ENCODE measurements at places on chromosomes 2 and 18.

- DNase-seq: peak; percentile 83
These were observed 158.9 kb downstream of the PRPF40A start for GRCh38 chr2:152558158-152558984.

- no peak for DNase-seq
These were observed 101.3 kb downstream of the FOXI3 start for GRCh38 chr2:88351249-88351601.

GRCh38 chr2:230129343-230129742 lies 60.6 kb upstream of the SLC16A14 start:
- no peak for DNase-seq

- DNase-seq: no peak
These were observed 166.8 kb upstream of the ID2 start for GRCh38 chr2:8514796-8515758.

DNA sequence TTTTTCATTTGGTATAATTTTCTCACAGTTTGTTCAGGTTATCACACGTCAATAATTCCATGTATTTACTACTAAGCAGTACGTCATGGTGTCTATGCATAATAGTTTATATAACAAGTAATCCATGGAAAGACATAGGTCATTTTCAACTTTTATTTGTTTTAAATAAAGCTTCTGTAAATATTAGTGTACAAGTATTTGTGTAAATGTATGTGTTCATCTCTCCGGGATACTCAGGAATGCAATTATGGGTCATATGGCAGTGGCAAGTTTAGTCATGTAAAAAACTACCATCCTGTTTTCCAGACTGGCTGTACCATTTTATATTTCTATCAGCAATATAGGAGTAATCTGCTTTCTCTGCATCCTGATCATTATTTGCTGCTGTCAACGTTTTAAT lies 231.1 kb upstream of the ZNF804A start:
- no peak for DNase-seq

DNA sequence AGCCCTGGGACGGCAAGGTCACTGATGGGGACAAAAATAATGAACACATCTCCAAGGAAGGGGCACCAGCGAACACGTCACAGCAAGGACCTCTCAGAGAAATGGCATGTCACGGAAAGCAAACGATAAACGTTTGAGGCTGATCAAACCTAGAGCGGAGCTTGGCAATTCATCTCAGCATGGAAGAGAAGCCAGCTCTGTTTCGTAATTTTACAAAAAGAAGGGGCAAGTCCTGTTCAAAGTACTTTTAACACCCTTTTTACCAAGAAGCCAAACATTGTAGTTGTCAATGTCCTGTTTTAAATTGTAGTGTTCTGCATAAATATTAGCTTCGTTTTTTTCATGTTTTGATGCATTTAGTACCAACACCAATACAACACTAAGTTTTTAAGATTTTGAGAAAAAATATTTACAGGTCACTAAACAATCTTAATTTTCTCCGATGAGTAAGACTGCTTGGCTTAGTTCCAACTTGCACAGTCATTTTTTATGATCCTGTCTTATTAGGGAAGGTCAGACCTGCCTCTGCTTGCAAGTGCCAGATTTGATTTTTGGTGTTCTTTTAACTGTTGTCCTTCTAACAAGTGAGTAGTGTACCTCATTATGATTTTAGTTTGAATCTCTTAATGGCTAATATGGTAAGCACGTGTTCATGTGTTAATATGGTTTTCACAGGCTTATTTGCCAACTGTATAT lies 818.5 kb upstream of the SALL3 start:
- DNase-seq: no peak

DNA sequence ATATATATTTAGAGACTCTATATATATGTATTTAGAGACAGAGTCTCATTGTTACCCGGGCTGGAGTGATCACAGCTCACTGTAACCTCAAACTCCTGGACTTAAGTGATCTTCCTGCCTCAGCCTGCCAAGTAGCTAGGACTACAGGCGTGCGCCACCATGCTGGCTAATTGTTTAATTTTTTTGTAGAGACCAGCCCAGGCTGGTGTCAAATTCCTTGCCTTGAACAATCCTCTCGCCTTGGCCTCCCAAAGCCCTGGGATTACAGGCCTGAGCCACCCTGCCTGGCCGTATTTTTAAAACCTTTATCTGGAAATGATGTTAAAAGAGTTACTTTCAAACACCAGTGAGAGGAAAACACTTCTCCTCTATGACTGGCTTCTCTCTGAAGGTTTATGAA lies 30.9 kb upstream of the PGAP1 start:
- no peak for DNase-seq

GRCh38 chr18:25102662-25103061 lies 249.3 kb downstream of the ZNF521 start:
- DNase-seq: no peak

- DNase-seq: no peak
These were observed 8.7 kb downstream of the TMEM182 start for GRCh38 chr2:102770506-102770905.

DNA sequence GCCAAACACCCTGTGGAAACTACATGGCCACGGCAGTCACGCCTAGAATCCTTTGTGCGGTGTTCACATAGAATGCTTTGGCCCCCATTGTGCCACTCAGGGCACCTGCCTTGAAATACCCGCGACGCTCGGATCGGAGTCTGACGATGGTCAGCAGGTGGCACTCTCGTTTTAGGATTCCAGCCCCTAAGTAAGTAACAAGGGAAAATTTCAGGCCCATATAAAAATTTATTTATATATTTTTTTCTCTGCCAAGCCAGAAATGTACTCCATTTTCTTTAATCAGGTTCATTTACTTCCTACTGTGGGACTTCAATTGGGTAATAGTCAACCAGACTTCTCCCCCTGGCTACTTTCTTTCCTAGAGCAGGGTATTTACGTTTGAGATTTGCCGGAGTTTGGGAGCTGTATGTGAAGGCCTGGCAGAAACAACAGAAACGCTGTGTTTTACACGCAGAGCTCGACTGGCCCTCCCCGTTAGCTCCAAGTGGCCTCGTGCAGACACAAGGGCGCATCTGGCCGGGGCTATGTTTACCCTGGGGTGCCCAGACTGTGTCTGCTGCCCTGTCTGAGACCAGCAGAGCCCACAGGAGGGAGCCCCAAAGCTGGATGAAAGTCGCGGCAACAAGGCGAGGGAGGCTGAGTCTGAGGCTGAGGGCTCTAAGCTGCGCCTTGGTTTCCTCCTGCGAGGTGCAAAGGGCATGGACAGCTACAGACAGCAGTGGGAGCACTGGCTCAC lies 41.6 kb downstream of the LRRC30 start:
- peak; percentile 71 for DNase-seq

GRCh38 chr18:67582488-67582887 lies 66.0 kb upstream of the DSEL start:
- no peak for DNase-seq

DNA sequence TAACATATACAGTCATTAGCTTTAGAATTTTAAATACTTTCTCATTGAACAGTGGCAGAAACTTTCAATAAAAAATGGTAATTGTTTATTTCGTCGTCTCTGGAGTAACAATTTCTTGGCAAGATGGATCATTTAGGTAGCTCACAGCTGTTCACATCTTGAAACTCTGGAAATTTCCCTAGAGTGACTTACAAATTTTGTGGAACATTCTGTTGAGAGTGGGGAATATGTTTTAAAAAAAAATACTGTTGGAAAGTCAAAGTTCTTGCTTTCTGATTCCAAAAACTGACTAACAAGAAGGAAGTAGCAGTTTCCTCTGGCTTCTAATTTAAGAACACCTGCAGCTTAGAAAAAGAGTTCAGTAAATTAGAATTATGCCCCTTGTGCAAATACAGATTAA lies 11.2 kb upstream of the CALCRL start:
- DNase-seq: no peak

GRCh38 chr2:27461118-27461517 lies 18.9 kb downstream of the KRTCAP3 start:
- DNase-seq: no peak

DNA sequence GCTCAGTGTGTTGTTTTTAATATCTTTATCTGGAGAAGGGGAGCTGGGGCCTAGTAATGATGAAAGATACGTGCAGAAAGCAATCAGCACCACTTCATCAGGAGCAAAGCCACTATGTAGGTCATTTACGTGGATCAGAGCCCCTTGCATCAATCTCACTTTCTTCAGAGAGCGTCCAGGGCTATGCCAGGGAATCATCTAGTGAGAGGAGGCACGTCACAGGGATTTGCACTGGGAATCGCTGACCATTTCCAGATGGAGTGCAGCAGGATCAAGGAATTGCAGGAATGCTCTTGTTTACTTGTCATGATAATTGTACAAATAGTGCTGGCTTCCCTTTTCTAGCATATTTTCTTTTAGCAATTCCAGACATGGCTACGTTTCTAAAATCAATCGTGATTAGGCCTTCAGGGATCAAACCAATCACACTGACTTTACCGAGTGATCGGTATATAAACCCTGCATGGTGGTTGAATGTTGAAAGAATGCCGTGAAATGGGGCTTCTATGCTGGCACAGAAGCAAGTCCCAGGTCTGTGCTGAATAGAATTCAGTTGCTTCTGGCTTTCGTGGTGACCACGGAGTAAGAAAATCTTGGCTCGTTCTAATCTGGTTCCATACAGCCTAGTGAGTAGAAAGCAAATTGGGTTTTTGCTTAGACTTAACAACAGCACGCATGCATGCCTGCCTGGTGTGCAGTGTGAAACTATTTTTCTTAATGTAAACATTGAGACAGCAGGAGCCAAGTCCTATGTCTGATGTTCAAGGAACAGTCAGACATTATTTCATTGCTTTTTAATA lies 122.8 kb downstream of the TMEM200C start:
- no peak for DNase-seq

- no peak for DNase-seq
These were observed 107.8 kb downstream of the MGAT5 start for GRCh38 chr2:134361648-134362047.

DNA sequence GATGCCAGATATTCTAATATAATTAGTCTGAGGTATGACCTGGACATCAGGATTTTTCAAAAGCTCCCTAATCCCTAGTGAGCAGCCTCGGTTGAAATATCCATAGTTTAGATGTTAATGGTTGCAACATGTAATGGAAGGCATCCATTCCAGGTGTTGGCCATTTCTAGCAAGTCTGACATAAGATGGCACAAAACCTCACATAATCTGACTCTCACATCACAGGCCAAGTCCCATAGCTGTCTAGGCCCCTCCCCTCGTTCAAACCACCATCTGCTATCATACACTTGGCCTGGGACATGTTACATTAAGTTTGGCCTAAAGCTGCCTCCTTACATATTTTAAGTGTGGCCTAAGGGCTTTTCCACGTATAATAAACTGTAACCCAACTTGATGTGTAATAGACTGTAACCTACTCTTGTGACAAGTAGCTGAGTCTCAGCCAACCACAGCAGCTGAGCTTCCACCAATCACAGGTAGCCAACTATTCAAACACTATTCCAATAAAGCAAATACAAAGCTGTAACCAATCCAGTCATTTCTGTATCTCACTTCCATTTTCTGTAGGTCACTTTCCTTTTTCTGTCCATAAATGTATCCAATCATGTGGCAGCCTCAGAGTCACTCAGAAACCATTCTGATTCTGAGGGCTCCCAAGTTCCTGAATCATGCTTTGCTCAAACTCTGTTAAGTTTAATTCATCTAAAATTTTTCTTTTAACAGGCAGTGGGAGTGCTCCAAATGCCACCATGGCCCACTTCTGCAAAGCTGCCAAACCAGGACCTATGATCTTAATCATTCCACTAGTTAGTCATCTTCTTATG lies 59.4 kb downstream of the ADD2 start:
- no peak for DNase-seq

GRCh38 chr2:170973492-170974303 lies 44.6 kb downstream of the GORASP2 start:
- DNase-seq: peak; percentile 91

GRCh38 chr2:88187927-88188326 lies 17.8 kb downstream of the THNSL2 start:
- no peak for DNase-seq

DNA sequence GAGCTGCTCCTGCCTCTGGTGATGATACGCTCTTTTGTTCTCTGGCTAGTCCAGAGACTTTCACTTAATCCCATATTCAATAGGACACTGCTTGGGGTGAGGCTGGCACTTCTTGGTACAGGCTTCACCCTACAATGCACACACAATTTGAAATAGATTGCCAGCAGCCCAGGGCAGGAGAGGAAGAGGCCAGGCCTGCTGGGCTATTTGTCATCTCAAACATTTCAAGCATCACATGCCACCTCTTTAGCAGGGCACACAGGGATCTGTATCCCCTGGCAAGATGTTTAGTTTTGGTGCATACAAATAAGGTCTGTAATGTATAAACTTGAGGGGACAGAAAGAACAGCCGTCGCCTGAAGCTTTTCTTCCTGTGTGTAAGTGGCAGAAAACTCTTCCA lies 120.4 kb downstream of the CHST9 start:
- DNase-seq: no peak

Measured in femur (tissue), 1 donor.